ENCODE measurements at places on chromosomes 16 and 17. TPM values are rescaled to one million over a fixed set of nuclear protein-coding genes. Genes with fewer than 3 reads are reported as not detected.

Gene ARHGAP27
- total RNA-seq: 80.9 TPM

Gene TMEM235
- total RNA-seq: not detected

Gene TP53TG3B
- not detected for total RNA-seq

Gene ZG16
- total RNA-seq: not detected

Gene C1QL1
- 0.52 TPM for total RNA-seq

Data from T-helper 2 cell treated with Interferon-gamma antibody and Interleukin-4, amounts not matched to agents 100 ng/mL and 5 ng/mL, for 36 hours (primary cell).